ENCODE measurements at places on chromosomes 5 and 9. TPM values are rescaled to one million over a fixed set of nuclear protein-coding genes. Genes with fewer than 3 reads are reported as not detected.

DNA sequence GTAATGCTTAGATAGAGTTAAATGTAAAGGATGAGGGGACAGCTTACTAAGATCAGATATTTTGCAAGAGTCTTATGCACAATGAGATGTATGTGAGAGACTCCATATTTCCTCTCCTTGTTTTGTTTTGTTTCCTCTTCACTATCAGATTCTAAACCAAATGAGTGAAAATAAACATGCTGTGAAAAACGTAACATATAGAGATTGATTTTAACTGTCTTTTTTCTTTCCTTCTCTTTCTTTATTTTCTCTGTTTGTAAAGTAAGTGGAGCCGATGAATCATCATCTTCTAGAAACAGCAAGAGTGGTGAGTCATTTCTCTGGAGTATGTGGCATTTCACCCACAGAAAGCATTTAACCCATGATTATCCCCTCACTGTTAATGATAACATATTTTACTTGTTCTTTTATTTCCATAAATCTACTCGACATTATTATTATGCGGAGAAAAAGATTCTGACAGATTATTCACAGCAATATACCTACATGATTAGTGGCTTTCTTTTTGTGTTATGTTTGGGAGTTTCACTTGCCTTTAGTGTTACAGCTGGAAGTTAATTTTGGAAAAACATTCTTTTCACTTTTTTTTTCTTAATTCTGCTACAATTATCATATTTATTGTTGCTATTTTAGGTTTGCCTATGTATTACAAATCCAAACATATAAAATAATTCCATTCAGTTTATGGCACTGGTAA lies 2.1 kb upstream of the ANXA1 start:
- DNase-seq = no peak

DNA sequence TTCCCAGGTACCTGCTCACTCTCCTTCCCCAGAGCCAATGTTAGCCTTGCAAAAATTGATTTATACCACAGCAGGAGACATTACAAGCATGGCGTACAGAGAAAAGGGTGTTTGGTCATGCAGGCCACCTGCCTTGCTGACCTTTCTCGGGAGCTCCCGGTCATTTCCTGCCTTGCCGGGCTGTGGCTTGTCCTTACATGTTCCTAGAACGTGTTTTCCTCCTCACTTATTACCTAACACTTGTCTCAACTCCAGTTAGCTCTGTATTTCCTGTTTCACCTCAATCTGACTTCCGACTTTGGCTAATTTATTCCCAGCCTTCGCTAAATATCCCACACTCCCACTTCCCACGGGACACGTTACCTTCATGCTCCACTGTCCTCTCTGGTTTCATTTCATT lies 282.5 kb downstream of the ICE1 start:
- DNase-seq = no peak

The PPP3R2 gene
- not detected for total RNA-seq

DNA sequence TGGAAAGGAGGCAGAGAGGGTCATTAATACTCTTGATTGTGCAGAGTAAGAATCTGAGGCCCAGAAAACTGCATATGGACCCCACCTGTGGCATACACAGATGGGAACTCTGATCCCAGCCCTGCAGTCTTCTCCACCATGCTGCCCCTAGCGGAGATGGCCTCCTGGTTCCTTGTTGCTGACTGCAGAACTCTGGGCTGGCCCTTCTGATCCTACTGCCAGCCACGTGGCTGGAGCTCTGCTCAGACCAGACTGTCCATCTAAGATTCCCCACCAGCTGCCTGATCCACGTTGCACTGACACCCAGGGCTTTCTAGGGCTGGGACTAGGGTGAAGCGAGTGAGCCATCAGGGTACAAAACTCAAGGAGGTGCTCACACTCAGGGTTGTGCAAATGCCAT lies 245.7 kb upstream of the NR4A3 start:
- DNase-seq = no peak

DNA sequence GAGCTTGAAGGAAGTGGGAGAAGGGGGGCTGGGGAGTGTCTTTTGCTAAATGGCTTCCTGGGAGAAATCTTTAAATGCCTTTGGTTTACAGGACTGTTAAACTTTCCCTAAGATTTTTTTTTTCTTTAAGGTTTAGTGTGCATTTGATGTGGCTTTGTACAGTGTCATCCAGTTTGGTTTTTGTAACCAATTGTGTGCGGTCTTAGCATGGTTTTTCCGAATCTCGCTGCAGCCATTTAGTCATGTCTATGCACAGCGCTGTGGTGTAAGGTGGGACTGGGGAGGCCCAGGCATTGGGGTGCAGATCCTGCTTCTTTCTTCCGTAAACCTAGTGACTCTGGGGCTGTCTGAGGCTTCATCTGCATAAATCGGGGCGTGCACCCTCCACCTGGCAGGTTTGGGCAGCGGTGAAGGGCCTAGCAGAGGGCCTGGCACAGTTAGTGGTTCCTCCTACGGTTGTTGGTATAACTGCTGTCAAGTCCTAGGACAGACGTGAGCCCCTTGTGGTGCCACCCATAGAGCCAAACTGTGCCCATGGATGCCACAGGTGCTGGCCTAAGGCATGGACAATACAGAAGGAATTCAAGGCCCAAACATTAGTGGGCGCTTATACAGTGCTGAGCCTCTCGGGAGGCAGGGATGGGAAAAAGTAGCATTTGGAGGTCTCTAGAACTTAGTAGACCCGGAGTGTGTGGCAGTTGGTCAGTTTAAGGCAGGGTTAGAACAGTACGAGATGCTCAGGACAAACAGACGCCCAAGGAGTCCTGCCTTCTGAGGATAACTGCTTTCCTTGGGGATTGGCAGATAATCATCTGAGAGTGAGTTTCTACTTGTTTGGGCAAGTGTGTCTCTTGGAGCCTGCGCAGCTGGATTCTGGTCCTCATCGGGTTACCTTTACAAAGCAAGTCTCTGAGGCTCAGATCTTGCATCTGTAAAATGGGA lies 1.5 kb downstream of the PRRC2B start:
- DNase-seq = peak; percentile 80

GRCh38 chr9:35422346-35422745 lies 67.6 kb upstream of the RUSC2 start:
- no peak for DNase-seq

The IRGM gene
- 2.5 TPM for total RNA-seq

- DNase-seq = no peak
These were observed 39.3 kb downstream of the AMBP start for GRCh38 chr9:114038724-114039313.

DNA sequence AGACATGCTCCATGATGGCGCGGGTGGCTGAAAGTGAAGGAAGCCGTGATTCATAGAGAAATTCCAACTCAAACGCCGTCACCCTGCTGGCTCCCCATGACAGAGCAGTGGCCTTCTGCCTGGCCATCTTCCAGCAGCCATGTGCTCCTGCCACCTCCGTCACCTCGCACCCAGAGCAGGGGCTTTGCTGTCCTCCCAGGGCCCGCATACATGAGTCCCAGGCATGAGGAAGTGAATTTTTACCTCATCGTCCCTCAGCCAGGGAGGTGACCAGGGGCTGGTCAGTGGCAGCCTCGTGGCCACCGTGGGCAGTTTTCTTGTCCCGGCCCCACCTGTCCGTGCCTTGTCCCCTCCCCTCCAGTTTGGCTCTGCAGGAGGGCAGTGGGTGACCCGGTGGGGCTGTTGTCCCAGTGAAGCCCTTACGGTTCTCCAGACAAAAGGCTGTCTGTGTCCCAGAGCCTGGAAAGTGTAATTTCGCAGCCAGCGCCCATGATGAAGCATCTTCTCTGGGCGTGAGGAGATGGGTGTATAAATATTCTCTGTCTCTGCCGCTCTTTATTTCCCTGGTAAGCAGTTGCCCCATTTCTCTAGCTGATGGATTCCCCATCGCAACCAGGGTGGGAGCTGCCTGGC lies 124.0 kb upstream of the LMX1B start:
- no peak for DNase-seq

The SOHLH1 gene
- not detected for total RNA-seq

DNA sequence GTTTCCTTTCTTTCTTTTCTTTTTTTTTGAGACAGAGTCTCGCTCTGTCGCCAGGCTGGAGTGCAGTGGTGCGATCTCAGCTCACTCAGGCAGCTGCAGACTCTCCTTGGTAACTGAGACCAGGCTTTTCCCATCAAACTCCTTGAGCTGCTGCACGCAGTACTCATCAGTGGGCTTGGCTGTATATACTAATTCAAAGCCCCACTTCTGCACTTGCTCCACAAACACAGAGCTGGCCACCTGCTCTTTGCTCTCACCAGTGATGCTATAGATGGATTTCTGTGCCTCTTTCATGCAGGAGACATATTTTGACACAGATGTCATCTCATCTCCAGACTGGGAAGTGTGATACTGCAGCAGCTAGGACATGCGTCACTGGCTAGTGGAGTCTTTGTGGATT lies 252.7 kb downstream of the AP3B1 start:
- no peak for DNase-seq

- DNase-seq = no peak
These were observed 28.2 kb downstream of the RNF145 start for GRCh38 chr5:159181152-159181551.

GRCh38 chr9:12748016-12748415 lies 26.8 kb upstream of the LURAP1L start:
- DNase-seq = no peak

GRCh38 chr5:147179562-147180147 lies 55.2 kb upstream of the STK32A start:
- no peak for DNase-seq

GRCh38 chr5:116524966-116525365 lies 49.7 kb downstream of the SEMA6A start:
- no peak for DNase-seq

- no peak for DNase-seq
These were observed 260.8 kb downstream of the FAM114A2 start for GRCh38 chr5:153777681-153778581.

DNA sequence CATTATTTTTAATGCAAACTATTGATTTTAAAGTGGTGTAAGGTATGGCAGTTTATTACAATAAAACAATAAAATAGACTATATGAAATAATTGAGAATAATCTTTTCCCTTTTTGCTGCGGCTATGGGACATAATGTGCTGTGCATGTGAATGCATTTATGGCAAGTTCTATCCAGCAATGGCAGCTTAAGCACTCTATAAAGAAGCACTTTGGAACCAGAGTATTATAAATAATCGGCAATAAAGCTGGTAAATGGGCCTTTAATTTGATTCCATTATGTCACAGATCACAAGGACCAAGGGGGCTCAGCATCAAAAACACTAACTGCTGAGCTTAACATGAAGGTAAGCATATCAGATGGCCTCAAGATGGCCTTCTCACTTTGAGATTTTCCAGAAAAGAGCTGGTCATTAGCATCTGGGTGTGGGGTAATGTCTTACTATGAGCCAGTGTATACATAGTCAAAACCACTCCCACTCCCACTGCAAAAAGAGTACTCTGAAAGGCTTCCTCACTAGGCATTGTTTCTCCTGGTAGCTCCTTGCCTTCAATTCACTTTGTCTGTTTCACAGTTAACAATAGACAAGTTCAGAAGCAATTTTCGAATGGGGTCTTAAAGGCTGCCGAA lies 97.1 kb upstream of the ASTN2 start:
- no peak for DNase-seq

GRCh38 chr5:133287500-133287899 lies 235.7 kb downstream of the HSPA4 start:
- peak; percentile 20 for DNase-seq

DNA sequence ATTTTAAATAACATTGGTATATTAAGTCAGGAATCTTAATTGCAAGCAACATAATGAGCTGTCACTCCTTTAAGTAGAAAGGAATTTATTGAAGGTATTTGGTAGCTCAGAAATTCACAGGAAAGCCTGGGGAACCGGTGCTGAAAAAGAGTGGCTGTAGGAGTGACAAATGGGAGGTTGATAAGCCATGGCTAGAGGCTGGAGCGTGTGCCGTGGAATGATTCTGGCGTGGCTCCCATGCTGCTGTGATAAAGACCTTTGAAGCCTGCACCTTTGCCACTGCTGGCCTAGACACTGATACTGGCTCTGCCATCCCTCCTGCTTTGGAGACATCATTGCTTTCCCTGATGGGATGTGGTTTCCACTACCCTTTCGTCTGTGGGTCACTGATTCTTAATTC lies 65.7 kb upstream of the ATG10 start:
- no peak for DNase-seq

DNA sequence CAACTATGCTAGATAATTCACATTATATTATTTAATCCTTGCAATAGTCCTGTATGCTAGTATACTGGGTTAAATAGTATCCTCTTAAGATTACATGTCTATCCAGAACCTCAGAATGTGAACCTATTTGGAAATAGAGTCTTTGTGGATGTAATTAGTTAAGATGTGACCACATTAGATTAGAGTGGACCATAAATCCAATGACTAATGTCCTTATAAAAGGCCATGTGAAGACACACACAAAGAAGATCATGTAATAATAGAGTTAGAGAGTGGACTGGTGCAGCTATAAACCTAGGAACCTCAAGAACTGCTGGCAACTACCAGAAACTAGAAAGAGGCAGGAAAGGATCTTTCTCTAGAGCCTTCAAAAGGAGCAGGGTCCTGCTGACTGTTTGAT lies 263.6 kb upstream of the PTGER4 start:
- no peak for DNase-seq

DNA sequence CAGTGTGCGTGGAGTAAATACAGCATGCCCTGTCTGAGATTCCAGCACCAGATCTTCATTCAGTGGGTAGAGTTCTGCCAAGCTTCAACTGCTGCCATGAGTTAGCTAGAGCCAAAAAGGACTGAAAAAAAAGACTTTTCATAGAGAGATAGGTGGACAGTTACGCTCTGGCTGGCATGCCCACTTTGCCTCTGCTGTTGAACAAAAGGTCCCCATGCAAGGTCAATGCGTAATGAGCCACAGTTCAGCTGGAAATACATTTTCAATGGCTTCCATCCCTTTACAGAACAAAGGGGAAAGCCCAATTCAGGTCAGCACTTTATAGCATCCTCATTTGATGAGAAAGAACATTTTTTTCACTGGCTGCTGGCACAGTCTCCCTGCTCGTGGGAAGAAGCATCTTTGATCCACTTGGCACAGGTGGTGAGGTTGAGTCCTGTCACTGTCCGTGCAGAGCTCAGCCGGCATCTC lies 86.9 kb upstream of the ERCC6L2 start:
- DNase-seq = no peak

The CDH10 gene
- total RNA-seq = not detected

The RPS23 gene
- total RNA-seq = 2,635 TPM

DNA sequence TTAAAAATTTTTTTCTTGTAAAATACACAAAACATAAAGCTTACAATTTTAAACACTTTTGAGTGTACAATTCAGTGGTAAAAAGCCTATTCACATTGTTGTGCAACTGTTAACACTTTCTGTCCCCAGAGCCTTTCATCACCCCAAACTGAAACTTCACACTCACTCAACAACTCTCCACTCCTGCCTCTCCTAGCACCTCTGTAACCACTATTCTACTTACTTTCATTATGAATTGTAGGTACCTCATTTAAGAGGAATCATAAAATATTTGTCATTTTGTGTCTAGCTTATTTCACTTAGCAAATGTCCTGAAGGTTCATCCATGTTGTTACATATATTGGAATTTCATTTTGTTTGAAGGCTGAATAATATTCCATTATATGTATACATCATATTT lies 4.3 kb upstream of the ZNF510 start:
- peak; percentile 7 for DNase-seq

- DNase-seq = no peak
These were observed 3.1 kb downstream of the FGD3 start for GRCh38 chr9:92950359-92950955.

GRCh38 chr5:173488144-173488543 lies 128.3 kb downstream of the BOD1 start:
- DNase-seq = no peak
